Body of pancreas (tissue), 4 donors: ENCODE measurements at places on chromosomes 2 and 18. TPM values are rescaled to one million over a fixed set of nuclear protein-coding genes. Genes with fewer than 3 reads are reported as not detected.

GRCh38 chr18:69265656-69266055 lies 135.0 kb upstream of the DOK6 start:
- no peak for DNase-seq
- H3K4me1 ChIP-seq: no peaks in the 10 kb centered on the region
- no peak overlapping the region for H3K4me3 ChIP-seq
- no peaks in the 10 kb centered on the region for H3K27me3 ChIP-seq
- no peaks in the 10 kb centered on the region for H3K36me3 ChIP-seq

DNA sequence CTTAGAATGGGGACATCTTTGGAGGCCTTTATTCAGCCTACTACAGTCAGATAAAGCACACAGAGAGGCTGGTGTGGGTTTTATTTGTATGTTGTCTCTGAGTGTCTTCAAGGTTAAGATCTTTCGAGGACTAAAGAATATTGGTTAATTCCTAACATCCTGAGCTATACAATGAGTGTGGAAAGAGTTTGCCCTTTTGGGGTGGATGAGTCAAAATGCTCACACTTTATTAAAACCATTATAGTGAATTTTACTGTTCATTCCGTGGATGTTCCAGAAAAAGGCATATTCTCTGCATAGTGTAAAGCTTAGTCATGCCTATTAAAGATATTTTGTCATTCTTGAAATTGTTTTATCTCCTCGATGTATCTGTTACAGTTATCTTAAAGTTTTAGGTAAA lies 29.1 kb upstream of the SLC38A11 start:
- H3K36me3 ChIP-seq: no peaks in the 10 kb centered on the region
- no peaks in the 10 kb centered on the region for H3K4me1 ChIP-seq
- no peak overlapping the region for H3K27ac ChIP-seq
- H3K4me3 ChIP-seq: no peak overlapping the region

- DNase-seq: peak; percentile 89
- no peak overlapping the region for H3K4me3 ChIP-seq
- H3K36me3 ChIP-seq: no peaks in the 10 kb centered on the region
- peak overlapping the region; percentile 36 for H3K27ac ChIP-seq
Measured at GRCh38 chr2:120323214-120323613, 22.7 kb upstream of the INHBB start.

Gene CYS1
- 30.4 TPM for total RNA-seq

Gene CD8A
- 1.8 TPM for total RNA-seq

Gene DSG1
- total RNA-seq: under 0.01 TPM

Gene CABYR
- not detected for total RNA-seq
